ENCODE measurements at places on chromosomes 13 and 19.
A peak's percentile ranks its signal among the peaks of the same experiment; 100 is the strongest.

GRCh38 chr19:18128044-18128443, 24.9 kb upstream of the PIK3R2 start:
- peak; percentile 41 for DNase-seq

DNA sequence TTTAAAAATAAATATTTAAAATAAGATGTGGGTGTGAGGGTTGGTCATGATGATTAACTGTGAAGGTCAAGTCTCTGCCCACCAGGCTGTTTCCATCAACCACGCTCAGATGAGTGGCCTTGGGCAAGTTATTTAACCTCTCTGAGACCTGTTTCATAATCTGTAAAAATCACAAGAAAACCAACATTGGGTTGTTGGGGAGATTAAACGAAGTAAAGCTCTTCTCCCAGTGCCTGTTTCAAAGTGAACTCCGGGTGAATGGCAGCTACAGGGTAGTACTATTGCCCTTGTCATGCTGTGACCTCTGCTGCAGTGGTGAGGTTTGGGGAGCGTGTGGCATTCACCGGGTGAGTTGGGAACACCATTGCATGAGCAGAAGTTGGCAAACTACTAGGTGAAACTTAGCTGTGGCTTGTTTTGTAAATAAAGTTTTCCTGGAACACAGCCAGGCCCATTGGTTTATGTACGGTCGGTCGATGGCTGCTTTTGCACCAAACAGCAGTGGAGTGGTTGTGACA, 153.2 kb downstream of the USP12 start:
- DNase-seq, result no peak

GRCh38 chr13:111969551-111970135, 97.3 kb upstream of the SOX1 start:
- DNase-seq, result no peak

DNA sequence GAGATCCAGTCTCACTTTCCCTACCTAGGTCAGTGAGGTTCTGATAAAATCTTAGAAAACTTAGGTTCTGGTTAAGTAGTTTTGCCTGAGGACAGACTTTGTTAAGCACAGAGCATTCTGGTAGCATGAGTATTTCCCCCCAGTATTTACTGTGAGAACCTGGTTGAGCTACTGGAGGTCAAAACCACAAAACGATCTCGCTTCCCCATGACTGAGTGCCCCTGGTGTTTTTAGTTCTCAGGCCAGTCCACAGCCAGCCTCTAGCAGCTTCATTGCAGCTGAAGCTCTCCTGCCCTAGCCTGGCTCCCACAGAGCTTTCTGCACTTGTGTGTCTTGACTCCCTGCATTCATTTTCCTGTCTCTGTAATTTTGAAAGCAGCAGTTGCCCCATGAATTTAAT, 1138.2 kb downstream of the UQCRFS1 start:
- DNase-seq, result no peak

DNA sequence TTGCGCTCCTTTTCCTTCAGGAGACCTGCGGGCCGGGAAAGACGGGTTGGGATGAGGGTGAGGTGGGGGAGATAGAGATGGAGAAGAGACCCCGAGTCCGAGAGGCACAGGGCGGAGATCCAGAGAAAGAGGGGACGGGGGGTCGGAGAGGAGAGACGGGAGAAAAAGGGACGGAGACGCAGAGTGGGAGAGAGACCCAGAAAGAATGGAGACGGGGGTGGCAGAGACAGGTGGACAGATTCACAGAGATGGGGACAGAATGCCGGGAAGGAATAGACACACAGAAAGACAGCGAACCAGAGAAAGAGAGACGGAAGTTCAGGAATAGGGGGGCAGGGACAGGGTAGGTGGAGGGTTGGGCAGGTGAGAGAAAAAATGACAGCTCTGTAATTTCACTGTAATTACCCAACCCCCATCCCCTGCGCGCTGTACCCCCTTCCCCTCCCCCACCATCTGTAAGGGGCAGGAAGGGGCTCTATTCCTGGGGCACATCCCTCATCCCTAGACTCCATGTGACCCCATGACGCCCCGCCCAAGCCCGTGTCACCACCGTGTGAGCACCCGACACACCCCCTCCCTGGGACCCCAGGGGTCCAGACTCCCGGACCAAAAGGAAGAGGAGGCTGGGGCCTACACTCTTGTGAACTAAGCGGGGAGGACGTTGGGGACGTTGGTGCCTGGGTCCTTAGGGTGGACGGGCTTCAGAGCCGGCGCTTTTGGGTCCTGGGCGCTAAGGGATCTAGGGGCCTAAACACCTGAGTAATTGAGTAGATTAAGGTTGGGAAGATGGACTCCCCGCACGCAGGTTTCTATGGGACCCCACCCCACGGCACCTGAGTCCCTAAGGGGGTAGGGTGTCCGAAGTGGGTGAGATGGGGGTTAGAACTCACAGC, 967 bp downstream of the DBP start:
- DNase-seq, result no peak

- DNase-seq, result no peak
Measured at GRCh38 chr13:36552334-36552733, 120.0 kb downstream of the CCNA1 start.

DNA sequence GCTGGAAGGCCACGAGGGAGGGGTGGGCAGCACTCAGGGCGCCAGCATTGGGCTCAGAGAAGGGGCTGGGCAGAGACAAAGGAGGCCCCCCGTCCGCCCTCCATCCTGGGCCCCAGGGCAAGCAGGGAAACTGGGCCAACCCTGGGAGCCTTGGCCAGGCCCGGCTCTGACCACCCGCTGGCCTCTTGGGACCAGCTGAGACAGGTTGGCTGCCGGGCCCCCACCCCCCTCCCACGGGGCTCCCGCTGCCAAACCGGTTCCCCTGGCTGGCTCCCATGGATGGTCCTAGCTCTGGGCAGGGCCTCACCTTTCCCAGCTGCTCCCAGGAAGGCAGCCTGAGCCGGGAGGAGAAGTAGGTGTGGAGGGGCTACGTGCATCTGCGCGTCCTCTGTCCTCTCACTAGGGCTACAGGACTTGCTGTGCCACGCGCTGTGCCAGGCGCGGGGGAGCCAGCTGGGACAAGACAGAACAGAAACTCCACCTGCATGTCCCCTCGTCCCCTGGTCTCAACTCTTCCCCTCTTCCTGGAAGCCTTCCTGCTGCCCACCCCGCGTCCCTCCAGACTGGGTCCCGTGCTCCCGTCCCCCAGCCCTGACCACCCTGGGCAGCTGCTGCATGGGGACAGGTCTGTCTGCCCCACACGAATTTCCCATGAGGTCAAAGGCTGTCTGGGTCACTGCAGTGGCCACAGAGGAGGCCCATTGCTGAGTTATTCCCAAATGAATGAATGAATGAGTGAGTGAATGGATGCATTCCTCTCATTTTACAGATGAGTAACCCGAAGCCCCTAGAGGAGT, 29.1 kb upstream of the NCCRP1 start:
- no peak for DNase-seq

DNA sequence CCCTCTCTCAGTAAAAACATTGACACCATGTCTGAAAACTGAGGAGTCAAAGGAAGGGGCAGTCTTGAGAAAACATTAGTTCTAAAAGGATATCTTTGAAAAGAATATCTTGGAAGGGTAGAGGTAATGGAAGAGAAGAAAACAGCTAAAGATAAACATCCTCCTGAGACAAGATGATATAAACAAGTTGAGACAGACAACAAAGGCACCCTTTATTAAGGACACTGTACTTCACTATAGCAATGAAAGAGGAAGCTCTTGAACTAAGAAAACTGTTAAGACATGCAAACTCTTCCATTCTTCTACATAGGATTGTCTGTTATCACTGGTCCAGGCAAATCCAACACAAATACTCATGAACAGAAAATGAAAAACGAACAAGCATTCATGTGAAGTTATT, 46.3 kb downstream of the MTMR6 start:
- no peak for DNase-seq

DNA sequence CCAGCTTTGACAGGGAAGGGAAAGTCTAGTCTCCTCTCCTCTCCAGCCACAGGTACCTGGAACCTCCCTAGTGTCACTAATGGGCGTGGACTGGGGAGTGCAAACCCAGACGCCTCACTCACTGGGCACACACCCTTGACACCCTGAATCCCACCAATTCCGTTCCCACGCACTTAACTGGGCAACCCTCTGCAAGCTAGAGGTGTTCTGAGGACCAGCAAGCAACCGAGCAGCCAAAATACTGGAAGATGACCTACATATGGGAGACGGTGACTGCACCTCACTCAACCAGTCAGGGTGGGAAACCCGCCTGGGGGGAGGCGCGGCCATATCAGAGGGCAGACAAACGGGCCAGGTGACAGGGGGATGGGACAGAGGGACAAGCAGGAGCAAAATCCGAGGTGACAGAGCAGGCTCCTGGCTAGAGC, 991 bp downstream of the ABHD17A start:
- DNase-seq, result no peak

- DNase-seq, result no peak
Measured at GRCh38 chr13:29379865-29380264, 215.6 kb downstream of the SLC7A1 start.

Measured in AG10803 (cell line).